ENCODE measurements at places on chromosomes 1 and 21.

- DNase-seq: no peak
These were observed 198.7 kb downstream of the SETD4 start for GRCh38 chr21:35861661-35862060.

- no peak for DNase-seq
These were observed 170.6 kb upstream of the C21orf91 start for GRCh38 chr21:17989780-17990179.

- DNase-seq: no peak
These were observed 22.8 kb downstream of the INSL5 start for GRCh38 chr1:66778266-66778665.

DNA sequence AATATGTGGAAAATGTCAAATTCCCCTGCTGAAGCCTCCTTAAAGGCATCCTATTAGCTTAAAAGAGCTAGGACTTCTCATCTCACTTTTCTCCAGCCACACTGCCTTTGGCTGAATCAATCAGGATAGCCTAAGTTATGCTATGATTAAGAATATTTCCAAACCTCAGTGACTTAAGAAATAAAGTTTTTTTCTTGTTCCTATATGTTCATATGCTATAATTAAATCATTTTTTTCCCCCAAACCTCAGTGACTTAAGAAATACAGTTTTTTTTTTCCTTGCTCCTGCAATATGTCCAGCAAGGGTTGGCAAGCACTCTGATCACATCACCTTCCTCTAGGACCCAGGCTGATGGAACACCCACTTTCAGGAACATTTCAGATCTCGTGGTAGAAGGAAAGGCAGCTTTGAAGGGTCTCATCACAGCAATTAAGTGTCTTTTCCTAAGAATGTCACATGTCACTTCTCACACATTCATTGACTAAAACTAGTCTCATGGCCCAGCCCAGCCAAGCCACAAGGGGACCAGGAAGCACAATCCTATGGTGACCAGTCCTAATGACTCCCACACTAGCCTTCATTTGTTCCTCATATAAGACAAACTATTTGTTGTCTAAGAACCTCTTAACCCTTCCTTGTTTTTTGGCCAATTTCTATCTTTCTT, 6.3 kb upstream of the JUN start:
- DNase-seq: no peak

DNA sequence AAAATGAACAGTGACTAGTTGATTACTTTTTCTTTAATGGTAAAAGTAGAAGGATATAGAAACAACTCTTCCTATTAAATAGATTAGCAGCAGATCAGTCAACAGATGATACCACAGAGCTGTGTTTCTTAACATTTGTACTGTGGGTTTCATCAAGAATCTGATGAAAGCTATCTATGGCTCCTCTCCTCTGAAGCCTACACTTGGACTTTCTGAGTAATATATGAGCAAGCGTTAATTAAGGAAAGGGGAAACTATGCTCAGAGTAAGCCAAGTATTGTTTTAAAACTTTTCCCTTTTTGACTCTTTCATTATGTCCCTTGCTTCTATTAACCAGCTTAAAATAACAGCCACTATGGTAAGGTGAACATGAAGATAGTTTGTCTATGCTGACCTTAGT, 10.8 kb downstream of the ARID4B start:
- no peak for DNase-seq

GRCh38 chr1:37840711-37841110, 18.7 kb downstream of the MTF1 start:
- DNase-seq: no peak

GRCh38 chr1:96840396-96840795, 118.8 kb downstream of the PTBP2 start:
- no peak for DNase-seq

DNA sequence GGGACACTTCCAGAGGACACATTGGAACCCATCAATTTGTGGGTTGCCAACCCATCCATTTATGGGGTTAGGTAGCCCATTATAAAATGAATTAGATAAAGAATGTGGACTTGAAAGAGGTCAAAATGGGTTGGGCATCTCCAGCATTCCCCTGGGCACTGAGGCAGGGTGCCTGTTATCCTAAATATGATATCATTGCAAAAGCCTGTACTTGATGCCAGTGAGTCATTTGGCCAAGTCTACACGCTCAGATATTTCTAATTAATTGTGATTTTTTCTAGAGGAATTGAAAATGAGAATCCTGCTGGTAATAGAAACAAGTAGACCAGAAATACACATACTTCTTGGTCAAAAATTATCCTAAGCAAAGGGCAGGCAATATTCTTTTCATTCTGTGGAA, 21.9 kb upstream of the NBL1 start:
- no peak for DNase-seq

- no peak for DNase-seq
These were observed 3.8 kb upstream of the LRRC8C start for GRCh38 chr1:89629146-89629545.

GRCh38 chr1:231376875-231377549, 38.9 kb downstream of the SPRTN start:
- peak; percentile 54 for DNase-seq

DNA sequence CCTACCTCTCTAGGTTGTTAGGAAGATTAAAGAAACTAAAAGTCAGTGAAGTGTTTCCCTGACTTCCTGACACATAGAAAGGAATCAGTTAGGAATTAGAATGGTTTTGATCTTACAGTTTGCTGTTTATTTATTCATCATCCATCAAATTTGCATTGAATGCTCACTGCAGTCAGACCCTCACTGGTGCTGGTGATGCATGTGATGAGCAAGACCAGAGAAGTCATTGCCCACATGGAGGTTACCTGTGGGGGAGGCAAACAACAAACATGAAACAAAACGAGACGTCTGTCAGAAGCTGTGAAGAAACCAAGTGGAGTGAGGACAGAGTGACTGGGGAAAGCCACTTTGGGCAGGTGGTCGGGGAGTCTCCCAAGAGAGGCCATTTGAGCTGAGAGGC, 6.4 kb downstream of the CTPS1 start:
- DNase-seq: no peak

DNA sequence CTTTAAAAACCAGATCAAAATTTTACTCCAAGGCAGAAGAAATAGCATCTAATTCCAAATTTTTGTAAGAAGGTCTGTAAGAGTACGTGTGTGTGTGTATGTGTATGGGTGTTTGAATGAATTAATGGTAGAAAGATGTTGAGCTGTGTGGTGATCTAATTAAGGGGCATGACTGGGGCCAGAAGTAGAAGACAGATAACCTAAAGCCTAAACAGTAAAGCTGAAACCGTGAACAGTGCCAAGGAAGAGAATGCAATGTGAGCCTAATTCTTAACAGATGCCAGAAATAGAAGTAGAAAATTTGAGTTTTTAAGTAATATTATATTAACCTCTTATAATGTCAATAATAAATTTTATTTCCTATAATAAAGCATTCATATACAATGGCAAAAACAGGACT, 38.2 kb downstream of the BRINP3 start:
- no peak for DNase-seq

DNA sequence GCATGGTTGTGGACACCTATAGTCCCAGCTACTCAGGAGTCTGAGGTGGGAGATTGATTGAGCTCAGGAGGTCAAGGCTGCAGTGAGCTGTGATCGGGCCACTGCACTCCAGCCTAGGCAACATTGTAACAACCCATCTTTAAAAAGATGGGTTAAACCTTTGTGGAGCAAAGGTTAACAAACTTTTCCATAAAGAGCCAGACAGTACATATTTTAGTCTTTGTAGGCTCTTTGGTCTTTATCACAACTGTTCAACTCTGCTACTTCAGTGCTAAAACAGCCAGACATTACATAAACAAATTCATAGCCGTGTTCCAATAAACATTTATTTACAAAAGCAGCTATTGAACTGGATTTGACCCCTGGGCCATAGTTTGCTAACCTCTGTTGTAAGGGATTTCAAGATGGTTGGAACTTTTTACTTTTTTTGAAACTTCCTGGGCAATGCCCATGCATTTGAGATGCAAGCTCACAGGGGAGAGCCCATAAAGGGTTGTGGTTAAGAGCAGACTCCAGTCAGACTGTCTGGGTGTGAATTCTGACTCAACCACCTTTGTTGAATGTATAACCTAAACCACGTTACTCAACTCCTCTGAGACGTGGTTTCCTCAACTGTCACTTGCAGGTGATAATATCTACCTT, 10.8 kb downstream of the INAVA start:
- DNase-seq: peak; percentile 52

GRCh38 chr1:55402142-55402541, 187.0 kb upstream of the USP24 start:
- no peak for DNase-seq

DNA sequence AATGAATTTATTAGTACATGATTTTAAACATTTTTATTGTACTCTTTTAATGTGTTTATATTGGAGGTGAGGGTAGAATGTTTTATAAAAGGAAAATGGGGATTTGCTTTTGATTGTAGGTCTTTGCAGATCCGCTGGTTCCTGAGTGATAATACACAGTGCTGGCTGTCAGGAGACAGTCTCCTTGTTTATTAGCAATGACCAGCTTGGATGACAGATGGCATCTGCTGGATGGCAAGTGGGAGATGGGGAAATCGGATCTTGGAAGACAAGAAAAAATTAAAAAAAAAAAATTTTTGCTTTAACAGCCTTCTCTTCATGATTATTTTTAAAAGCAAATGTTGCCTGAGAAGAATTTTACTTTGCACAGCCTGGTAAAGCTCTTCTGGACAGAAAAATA, 4.4 kb upstream of the PHTF1 start:
- no peak for DNase-seq

DNA sequence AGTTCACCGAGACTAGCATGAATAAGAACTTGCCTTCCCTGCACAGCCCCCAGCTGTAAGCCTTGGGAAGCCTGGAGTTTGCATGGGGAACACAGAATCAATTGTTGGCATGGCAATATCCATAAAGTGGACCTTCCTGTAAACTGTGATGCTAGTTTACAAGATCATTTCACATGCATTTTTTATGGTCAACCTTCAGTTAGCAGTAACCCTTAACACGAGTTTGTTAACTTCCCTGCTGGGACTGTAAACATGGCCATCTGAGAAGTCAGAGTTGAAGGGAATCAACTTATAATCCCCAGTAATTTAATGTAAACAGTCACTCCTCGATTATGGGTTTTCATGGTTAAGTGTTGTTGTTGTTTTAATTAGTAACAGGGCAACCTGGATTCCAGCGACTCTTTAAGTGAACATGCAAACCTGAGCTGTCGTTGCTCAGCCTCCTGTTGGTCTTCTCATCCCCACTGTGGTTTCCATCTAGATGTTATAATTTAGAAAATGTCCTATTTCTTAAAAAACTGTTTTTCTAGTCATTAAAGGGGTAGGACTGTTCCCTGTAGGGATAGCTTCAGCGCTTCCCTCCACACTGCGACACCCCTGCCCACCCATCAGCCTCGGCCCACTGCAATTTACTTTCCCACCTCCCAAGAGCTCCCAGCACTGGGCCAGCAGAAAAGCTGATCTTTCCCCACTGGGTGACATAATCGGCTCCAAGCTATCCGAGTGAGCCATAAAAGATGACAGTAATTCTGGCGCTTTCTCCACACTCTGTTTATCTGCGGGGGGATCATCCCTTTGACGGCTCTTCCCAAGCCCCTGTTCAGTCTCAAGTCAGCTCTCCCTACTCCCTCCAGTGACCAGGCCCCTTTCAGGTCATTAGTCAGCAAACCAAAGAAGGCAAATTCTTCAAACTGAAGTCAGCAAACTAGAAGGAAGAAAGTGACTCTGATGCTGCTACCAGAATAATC, 107.6 kb upstream of the IPO9 start:
- DNase-seq: no peak

DNA sequence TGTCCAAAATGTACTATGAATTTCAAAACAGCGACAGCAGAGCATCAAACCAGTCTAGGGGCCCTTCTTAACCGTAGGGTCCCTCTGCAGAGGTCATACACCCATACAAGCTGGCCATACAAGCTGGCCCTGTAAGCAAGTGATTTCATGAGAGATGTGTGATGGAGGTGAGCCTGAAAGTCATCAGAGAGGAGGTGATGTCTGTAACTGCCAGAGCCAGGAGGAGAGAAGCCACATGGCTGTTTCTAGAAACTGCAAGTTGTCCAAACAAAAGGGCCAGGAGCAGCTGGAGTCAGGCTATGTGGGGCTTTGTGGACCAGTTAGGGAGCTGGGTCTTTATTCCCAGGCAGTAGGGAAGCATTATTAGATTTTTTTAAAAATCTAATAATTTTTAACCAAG, 14.8 kb upstream of the SERINC2 start:
- DNase-seq: no peak

- DNase-seq: no peak
These were observed 2.0 kb downstream of the SKI start for GRCh38 chr1:2229911-2230731.

GRCh38 chr21:44550807-44551206, 498 bp downstream of the KRTAP10-2 start:
- DNase-seq: no peak

- DNase-seq: no peak
These were observed 11.9 kb upstream of the CLDN8 start for GRCh38 chr21:30227633-30228404.

- no peak for DNase-seq
These were observed 27.2 kb downstream of the CHD5 start for GRCh38 chr1:6152882-6153281.

GRCh38 chr1:212954514-212954913, 4.2 kb downstream of the VASH2 start:
- DNase-seq: no peak

DNA sequence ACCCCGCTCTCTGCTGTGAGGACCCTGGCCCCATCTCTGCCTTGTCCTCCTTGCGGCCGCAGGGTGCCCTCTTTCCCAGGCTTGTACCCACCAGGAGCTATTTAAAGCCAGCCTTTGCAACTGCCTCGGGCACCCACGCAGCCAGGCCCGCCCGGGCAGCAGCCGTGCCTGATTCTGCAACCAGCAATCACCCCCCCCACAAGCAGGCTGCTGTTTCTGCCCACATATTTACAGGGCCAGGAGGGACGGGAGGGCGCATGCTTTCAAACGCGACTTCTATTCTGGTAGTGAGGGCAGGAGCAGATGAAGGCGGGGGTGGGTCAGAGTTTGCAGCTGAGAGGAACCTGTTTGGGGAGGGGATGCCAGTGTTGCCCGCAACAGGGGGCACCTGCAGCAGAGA, 13.6 kb downstream of the GABRD start:
- no peak for DNase-seq

DNA sequence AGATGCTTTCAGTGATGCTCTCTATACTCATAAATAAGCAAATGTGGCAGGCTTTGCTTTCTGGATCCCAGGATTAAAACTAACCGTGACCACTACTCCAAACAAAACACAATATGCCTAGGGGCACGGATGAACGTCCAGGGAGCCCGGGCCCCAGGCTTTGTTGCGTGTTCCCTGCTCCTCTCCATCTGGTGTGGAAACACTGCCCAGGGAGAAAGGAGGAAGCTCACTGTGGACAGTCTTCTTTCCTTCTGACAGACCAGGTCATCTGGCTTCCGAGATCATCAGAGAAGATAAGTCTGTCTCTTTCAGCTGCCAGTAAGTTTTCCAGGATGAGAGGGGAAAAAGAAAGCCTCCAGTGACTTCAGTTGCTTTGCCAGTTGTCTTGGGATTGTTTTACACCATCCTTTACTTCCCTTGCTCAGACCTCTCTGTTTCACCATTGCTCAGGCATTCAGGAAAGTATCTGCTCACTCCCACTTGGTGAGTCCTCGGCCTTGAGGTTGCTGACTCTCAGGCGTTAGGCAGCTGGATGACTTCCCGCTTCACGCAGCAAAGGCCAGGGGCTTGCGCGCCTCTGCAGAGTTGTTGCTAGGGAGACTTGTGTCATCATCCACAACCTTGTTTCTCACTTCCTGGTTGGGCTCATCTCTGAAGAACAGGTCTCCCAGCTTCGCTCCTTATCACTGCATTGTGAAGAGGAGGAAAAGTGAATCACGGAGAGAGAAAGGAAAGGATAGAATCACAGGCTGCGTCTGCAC, 20.6 kb upstream of the PGD start:
- DNase-seq: no peak
